ENCODE measurements at places on chromosomes 12 and 14.

DNA sequence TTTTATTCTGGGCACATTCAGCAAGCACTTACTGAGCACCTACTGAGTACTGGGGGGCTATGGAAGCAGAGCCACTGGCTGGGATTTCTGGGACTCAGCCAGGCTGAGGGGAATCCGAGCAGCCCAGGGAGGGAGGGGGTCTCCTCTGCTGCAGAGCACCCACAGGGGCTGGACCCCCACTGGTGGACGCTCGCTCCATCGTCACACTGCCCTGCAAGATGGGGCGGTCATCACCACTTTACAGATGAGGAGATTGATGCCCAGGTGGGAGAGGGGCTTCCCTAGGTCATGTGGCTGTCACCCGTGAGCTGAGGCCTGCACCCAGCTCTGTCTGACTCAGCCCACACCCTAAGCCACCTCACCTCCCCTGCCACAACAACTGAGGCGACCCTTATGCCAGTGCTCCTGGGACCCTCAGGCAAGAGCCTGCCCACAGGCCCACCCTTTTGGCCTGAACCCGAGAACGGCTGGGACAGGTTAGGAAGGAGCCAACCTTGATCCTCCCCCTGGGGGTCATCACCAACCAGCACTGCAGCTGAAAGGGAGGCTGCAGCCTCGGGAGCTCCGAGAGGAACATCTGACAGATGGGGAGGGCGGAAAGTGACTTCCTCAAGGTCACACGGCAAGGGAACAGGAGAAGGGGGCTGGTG lies 74.4 kb downstream of the SERPINA3 start:
- DNase-seq = no peak

DNA sequence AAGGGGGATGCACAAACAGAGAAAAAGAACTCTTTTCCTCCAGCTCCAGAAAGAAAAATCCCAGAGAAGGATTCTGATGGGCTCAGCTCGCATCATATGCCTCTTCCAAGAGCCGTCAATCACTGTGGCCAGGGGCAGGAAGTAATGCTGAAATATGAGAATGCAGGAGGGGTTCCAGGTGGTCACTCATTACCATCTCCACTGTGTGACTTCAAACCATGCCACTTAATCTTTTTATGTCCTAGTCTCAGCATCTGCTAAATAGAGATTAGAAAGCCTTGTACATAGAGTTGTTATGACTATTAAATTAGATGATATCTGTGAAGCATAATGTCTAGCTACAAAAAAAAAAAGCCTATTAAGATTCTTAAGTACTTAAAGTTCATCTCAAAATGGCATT lies 65.6 kb upstream of the FICD start:
- DNase-seq = no peak

DNA sequence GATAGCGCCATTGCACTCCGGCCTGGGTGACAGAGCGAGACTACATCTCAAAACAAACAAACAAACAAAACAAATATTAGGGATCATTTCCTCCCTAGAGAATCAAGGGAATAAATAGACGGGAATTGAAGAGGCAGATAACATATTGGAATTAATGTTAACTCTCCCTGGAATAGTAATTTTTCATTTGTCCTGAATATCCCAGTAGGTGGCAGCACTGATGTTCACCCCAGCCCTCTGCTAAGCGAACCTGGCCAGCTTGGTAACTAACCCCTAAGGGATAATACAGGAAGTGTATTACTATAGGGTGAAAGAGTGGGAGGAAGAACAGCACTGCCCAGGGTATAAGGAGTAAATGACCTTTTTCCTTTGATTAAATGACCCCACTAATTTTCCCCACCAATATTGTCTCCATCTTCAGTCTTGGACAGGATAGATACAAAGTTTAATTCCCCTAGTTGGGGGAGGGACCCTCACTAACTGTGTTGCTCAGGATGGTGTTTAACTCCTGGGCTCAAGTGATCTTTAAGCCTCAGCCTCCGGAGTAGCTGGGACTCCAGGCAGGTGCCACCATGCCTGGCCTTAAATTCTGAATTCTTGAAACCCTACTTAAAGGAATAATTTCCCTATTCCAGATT lies 40.5 kb downstream of the SLC2A14 start:
- no peak for DNase-seq

DNA sequence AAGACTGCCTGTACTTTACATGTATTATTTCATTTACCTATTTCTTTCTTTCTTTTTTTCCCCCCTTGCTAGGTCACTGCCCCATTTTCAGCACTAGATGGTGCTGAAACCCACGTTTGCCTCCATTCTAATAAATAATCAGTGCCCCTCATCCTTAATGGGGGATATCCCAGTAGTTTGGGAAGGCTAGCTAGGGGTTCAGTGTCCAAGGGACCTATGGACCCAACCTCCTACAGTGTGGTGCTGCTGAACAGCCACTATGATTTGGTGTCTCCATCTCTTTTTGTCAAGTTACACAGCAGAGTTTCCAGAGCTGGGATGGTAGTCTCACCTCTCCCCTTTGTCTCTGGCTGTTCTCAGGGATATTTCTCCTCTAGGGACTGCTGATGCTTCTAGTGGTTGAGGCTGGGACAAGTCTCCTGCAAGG lies 6.5 kb upstream of the HCFC2 start:
- no peak for DNase-seq

DNA sequence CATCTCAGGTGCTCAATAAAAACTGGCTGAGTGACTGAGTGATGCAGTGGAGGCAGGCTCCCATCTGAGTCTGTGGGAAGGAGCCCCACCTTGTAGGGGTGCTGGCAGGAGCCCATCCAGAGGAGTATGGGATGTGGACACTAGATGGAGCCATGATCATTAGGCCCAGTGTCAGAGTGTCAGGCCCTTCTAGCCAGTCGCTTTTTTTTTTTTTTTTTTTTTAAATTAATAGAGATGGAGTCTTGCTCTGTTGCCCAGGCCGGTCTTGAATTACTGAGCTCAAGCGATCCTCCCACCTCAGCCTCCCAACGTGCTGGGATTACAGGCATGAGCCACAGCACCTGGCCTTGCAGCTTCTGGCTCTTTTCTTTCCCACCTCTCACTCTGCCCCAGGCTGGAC lies 11.5 kb downstream of the RITA1 start:
- DNase-seq = no peak

GRCh38 chr14:24277606-24278321 lies 6.4 kb upstream of the RABGGTA start:
- DNase-seq = no peak

GRCh38 chr14:93332397-93332852 lies 411 bp downstream of the BTBD7 start:
- DNase-seq = peak; percentile 22

GRCh38 chr12:7046383-7047105 lies 14.0 kb upstream of the C1S start:
- no peak for DNase-seq

GRCh38 chr12:24921251-24922038 lies 27.5 kb downstream of the BCAT1 start:
- no peak for DNase-seq

DNA sequence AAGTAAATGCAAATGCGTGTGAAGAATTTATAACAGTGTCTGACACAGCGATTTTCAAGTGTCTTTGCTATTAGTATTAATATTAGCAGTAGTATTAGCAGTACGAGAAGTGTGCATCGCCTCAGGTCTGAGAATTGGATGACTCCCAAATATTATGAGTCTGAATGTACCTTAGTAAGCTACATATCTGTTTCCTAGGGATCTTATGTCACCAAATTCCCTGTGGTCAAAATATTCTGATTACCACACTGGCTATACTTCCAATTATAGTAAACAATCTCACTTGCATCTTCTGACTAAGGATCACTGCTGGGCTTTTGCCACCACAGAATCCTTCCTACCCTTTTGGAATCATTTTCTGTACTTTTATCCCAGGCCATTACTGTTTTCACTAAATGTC lies 396.0 kb upstream of the MIS18BP1 start:
- DNase-seq = no peak

DNA sequence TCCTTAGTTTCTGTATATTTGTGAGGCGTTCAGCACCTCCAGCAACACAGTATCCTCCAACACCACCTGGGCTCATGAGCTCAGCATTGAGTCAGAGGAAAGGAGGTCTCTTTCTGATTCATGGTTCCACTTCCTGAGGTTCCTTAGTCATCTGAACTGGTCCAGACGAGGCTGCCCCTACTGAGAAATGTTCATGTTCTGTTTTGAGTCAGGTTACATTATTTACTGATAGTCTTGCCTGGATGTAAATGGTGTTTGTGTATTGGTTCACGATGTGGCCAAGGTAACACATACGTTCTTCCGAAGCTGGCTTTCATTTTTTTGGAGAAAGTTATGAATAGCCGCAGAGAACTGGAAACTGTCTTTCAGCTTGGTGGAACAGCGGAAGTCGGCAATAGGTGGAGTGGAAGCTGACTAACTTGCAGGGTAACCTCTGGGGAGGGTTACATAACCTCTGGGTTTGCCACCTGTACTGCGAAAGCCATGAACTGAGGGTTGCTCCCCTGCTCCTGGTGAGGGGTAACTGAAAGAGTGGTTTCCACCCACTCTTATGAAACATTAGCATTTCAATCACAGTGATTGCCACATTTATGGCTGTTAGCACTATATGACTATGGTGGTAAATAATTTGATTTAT lies 42.2 kb upstream of the MANSC4 start:
- no peak for DNase-seq

DNA sequence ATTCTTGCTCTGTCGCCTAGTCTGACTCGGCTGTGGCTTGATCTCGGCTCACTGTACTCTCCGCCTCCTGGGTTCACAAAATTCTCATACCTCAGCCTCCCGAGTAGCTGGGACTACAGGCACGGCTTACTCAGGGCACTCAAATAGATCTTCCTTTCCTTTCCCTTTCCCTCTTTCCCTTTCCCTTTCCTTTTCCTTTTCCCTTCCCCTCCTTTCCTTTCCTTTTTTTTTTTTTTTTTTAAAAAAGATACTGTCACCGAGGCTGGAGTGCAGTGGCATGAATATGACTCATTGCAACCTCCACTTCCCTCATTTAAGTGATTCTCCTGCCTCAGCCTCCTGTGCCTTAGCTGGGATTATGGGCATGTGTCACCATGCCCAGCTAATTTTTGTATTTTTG lies 86.0 kb downstream of the AEBP2 start:
- no peak for DNase-seq

DNA sequence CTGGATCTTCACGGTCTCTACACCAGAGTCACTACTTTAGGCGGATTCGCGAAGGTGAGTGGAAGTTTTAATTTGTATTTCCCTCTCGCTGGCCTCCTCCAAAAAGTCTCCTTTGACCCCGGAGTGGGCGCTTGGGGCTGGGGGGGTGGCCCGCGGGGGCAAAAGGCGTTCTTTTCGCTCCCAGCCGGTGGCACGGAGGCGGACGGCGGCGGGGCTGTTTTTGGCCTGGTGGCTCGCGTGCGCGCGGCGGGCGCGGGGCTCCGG lies 510 bp downstream of the ARID2 start:
- no peak for DNase-seq

DNA sequence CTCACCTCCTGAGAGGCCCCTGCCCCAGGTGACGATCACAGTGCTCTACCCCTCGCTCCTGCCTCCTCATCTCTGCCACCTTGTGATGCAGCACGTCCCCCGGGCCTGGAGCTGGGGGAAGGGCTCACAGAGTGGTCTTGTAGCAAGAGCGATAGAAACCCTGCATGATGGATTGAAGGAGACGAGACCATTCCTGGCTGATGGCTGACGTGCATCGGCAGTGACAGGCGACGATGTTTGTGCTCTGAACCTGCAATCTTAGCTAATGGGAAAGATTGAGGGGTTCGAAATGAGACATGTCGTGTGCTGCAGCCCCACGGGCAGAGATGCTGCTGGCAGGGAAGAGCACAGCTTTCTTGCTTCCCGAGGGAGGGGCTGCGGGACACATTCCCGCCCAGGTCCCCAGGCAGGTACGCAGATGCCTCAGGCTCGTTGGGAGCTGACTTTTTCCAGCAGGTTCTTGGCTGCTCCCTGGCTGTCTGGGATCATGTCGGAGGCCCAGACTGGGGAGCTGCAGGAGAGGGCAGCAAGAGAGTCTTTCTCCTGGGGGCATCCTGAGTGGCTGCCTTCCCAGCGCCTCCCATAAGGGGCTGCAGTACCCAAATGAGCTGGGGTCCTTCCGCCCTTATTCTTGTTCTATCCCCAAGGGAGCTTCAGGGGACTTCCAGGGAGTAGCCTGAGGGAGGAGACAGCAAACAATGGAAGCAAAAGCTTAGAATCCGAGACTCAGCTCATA lies 38.7 kb upstream of the GPATCH2L start:
- no peak for DNase-seq

- DNase-seq = no peak
Measured at GRCh38 chr12:69844416-69844815, 19.4 kb downstream of the MYRFL start.

- DNase-seq = no peak
Measured at GRCh38 chr12:20442322-20442721, 74.0 kb downstream of the PDE3A start.

DNA sequence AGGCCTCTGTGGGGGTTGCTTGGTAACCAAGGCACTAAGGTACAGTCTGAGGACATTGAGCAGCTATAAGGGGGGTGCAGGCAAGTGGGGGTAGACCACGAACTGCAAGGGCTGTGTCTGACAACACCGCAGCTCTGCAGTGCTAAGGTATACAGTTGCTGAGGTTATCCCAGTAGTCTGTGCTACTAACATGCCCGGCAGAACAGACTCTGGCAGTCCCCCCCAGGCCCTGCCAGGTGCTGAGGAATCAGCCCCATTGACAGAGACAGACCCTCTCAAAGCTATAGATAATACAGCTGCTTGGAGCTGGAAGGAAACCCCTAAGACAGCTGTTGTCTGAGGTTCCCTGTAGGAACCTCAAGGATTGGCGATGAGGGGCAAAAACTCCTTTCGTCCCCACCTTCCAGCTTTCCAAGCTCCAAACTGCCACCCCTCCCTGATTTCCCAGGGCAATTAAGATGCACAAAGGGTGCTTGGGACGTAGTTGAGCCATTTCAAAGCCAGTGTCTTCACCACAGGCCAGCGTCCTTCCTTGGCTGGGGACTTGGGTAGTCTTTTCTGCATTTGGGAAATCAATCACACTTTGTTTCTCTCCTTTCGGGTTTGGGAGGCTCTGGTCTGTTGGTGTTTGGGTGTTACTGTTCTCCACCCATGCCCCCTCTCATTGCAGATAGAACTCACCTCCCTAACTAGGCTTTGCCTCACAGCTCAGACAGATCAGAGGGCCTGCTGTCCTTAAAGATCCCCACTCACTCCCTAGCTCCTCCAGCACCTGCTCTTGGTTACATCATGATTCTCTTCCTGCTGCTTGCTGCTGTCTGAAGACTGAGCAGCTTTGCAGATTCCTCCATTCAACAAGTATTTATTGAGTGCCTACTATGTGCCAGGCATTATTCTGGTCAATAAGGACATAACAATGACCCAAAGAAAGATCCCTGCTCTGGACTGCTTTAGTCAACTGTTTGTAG lies 2.0 kb upstream of the MYH7 start:
- DNase-seq = no peak

GRCh38 chr14:38517426-38517825 lies 261.5 kb upstream of the CLEC14A start:
- no peak for DNase-seq

DNA sequence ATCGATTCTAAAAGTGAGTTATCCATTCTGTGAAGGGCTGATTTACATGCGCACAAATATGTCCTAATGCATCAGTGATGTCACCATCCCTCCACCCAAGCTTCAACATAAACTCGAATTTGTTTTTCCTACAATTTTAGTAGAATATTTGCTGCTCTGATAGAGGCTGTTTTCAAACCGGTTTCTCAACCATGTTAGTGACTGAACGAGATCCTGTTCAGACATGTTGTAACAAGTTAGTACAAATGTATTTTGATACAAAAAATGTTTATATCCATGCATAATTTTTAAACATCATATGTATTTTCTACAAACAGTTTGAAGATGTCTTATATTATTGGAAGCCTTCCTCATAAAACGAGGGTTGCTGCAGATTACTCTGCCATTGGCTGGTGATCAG lies 12.7 kb upstream of the PRB2 start:
- DNase-seq = no peak
